Activated T-cell treated with anti-CD3 and anti-CD28 coated beads for 48 hours (primary cell): ENCODE measurements at places on chromosomes 1 and 21.

DNA sequence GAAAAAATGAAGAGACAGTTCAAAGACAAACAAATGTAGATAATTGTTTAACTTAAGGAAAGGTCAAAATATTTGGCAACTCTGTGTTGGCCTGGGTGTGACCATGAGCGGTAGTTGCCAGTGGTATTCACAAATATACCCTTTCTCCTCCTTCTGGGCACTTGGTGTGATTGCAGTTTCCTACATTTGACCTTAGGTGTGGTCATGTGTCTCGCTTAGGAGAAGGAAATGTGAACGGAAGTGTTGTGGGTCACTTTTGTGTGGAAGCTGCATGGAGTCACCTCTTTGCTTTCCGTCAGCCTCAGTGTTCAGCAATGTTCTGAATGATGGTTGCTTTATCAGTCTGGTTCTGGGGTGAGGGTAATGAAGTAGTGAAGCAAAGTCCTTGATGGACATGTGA, 3.4 kb upstream of the PCSK9 start:
- no peak for DNase-seq

DNA sequence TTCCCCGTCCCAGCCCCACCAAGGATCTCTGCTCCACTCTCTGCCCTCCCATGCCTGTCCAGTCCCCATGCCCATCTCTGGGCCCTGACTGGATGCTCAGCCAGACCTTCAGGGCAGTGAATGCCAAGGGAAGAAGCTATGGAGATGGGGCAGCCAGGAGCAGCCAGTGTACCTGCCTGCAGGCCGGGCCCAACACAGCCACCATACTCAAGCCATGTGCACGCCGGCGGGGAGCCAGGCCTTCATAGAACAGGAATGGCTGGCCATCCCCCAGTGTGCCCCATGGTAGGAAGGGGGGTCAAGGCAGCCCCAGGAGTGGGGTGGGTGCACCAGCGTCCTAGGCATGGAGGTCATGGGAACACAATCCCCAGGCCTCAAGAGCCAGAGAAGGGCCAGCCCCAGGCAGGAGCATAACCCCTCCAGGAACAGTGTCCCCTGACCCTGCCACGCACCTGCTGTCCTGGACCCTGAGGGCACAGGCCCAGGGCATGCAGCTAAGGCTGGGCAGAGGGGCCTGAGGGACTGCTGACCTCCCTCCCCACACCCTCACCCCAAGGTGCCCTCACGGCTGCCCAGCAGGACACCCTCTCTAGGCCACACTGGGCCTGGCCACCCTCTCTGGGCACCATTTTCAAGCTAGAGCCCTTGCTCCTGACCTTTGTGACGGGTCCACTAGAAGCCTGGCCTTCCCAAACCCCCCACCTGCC, 20.3 kb upstream of the ARF1 start:
- no peak for DNase-seq

DNA sequence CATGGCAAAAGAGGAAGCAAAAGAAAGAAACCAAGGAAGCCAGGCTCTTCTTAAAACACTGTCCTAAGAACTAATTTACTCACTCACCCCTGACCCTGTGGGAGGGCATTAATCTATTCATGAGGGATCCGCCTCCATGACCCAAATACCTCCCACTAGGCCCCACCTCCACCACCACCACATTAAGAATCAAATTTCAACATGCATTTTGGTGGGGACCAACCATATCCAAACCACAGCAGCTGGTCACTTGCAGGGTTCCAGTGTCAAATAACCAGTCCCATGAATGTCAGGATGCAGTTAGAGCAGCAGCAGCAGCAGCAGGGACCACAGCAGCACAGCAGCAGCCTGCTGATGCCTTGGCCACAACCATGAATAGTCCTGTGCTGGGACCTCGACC, 83.8 kb downstream of the ZC3H11B start:
- no peak for DNase-seq

- no peak for DNase-seq
Measured at GRCh38 chr1:220803401-220804201, 16.9 kb downstream of the MTARC1 start.

GRCh38 chr21:42569732-42570301, 56.2 kb downstream of the SLC37A1 start:
- DNase-seq = no peak

- DNase-seq = no peak
Measured at GRCh38 chr1:9294910-9295636, 2.4 kb downstream of the SPSB1 start.

DNA sequence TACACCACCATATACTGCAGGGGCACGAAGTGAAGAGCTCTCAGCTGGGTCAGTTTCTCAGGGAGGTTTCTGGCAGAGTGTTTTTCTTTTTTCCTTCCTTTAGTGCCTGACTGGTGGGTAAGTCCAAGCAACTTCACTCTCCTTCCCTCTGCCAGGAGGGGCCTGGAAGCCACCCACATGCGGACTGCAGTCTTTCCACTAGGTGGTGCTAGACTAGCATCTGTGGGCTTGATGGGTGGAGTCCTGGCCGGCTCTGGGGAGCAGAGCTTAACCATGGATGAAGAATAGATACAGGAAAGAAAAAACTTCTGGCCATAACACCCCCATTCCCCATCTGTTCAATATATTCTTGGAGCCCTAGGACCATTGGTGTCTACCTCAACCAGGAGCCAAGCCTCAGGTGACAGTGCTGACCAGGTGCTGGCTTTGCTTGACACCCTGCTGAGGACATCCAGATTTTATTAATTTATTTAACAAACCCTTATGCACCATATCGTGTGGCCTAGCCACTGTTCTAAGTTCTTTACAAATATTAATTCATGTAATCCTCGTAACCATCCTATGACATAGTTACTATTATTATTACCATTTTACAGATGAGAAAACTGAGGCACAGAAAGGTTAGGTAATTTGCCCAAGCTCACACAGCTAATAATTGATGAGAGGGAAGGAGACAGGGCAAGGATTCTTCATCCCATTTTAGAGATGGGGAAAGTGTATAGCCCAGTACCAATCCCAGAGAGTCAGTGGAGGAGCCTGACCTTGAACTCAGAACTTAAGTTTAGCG, 126.7 kb upstream of the CSF3R start:
- DNase-seq = peak; percentile 33

DNA sequence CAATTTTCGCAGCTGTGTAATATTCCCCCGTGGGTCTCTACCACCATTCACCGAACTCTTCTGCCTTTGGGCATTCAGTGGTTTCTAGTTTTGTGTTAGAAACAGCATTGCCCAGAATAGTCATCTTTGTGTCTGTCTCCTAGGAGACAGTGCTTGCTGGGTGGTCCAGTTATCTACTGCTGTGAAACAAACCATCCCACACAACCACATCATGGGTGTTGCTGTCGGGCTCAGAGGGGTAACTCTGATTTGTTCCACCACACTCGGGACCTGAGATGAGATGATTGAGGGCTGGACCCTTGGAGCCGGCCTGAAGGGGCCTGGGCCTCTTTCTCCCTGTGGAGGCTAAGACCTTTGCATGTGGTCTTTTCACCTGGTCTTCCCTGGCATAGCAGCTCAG, 427.2 kb upstream of the VAMP3 start:
- DNase-seq = no peak

- no peak for DNase-seq
Measured at GRCh38 chr1:193406901-193407300, 220.5 kb upstream of the B3GALT2 start.

DNA sequence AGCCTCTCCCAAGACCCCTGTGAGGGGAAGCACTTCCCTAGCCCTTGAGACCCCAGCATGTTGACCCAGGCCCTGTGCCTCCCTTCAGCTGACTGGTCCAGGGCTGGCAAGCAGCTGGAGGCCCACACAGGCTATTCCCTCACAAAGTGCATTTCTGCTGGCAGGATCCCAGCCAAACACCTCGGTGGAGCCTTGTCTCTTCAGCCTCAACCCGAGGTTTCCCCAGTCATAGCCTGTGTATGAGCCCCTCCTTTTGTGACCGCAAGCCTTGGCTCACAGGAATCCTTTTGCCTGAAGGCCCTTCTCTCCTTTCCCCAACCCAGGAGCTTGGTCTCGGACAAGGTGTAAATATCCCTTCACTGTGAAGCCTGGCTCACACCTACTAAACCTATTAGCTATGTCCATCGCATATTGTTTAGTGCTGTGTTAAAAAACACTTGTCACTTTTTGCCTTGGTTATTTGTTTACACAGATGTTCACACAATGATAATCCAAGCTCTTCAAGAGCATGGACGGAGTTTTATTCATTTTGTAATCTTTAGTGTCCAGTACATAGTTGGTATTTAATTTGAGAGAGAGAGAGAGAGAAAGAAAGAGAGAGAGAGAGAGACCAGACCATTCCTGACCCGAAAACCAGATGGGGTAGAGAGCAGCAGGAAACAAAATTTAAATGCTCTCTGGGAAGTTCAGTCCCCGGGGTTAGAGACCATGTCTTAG, 8.5 kb upstream of the CD247 start:
- no peak for DNase-seq

DNA sequence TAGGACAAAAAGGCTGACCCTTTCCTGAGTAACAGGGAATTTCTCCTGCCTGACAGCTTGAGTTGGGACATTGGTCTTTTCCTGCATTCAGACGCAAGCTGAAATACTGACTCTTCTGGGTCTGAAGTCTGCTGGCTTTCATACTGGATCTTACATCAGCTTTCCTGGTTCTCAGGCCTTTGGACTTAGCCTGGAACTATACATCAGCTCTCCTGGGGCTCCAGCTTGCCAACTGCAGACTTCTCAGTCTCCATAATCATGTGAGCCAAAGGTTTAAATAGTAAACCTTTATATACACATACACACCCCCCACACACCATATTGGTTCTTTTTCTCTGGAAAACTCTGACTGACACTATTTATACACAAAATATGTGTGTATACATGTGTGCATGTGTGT, 59.0 kb upstream of the KCND3 start:
- no peak for DNase-seq

GRCh38 chr1:182337736-182338571, 53.6 kb downstream of the GLUL start:
- no peak for DNase-seq

- no peak for DNase-seq
Measured at GRCh38 chr1:40532062-40532389, 589 bp downstream of the ZNF684 start.

DNA sequence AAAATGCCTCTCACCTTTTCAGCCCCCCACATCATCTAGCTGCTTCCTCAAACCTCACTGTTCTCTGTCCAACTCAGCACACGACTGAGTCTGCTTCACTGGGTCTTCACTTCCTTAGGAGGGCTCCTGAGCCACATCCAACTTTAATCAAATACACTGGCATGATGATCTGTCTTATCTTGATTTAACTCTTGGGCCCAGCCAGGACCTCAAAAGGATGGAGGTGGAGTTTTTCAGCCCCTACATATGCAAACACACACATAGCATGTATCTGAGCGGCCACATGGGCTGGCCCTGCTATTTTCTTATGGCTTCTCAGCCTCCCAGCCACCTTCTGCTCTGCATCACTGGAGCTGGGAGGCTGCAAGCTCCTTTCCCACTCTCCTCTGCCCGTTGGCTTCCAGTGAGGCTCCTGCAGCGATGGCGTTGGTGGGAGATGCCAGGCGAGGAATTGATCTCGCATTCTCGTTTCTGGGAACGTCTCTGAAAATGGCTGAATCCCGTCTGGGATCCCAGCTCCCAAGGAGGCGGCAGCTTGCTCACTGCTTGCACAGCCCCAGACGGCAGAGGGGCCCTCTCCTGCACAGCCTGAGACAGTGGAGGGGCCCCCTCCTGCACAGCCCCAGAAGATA, 1.8 kb upstream of the PRXL2B start:
- DNase-seq = no peak

- no peak for DNase-seq
Measured at GRCh38 chr1:161033751-161034150, 5.0 kb downstream of the TSTD1 start.

GRCh38 chr1:150567341-150567716, 12.1 kb downstream of the MCL1 start:
- peak; percentile 41 for DNase-seq

- DNase-seq = no peak
Measured at GRCh38 chr1:12480748-12481362, 137.2 kb downstream of the DHRS3 start.

DNA sequence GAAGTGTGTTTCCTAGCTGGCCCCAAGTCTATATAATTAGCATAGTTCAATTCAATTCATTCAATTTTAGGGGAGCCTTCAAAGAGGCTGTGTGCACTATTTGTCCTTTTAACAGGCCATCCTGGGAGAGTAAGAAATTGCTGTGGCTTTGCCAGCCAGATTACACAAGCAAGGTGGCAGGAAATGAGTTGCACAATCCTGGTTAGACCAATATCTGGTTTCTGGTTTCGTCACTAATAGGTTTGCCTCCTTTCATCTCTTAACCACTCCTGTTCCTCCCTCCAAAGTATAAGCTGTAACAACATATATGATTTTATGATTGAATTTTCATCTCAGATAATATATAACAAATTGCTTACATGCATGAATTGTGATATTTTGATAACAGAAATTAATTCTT, 84.1 kb upstream of the NEGR1 start:
- DNase-seq = no peak

- DNase-seq = no peak
Measured at GRCh38 chr1:89667691-89668090, 34.8 kb downstream of the LRRC8C start.
